ENCODE measurements at places on chromosomes 13 and 19.
A peak's percentile ranks its signal among the peaks of the same experiment; 100 is the strongest.

DNA sequence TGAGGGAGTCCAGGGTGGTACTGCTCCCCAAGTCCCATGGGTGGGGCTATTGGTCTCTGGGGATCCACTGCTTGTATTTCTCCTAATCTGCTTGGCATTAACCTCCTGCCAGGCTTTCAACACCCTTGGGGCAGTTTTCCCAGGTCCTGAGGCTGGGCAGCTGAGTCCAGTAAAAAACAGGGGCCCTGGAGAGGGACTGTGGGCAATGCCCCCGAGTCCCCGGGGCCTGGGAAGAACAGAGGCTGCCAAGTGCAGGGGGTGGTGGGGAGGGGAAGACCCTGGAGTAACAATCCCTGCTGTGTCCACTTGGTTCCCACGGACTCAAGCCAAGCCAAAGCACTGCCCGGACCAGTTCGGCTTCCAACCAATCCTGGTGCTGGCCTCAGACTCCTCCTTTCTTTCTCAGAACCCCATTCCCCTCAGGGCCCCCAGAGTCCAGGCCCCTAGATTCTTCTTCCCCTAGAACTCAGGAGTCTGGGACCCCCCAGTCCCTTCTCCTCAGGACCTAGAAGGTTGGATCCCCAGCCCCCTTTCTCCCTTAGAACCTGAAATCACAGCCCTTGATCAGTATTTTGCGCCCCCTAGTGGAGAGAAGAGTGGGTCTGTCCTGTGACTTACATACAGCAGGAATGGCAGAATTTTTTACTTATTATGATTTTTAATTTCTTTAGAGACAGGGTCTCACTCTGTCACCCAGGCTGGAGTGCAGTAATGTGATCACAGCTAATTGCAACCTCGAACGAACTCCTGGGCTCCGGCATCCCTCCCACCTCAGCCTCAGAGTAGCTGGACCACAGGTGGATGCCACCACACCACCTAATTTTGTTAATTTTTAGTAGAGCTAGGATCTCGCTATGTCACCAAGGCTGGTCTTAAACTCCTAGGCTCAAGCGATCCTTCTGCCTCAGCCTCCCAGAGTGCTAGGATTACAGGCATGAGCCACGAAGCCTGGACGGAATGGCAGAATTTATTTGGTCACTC lies 3.7 kb upstream of the CLPTM1 start:
- DNase-seq = peak; percentile 26

DNA sequence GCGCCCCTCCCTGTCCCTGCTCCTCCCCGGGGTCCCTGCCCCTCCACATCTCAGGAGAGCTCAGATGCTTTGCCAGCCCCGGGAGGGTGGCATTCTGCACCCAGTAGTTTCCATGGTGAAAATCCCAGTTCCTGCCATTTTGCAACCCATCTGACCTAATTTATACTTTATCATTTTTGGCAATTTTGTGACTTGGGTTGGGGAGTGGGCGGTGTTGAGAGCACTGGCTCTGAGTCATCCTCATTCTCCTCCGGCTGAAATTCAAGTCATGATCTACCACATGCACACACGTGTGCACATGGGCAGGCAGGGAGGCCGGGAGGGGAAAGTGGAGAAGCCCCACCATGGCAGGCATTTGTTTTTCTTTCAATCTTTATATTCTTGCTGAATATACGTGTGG lies 208.6 kb downstream of the URI1 start:
- no peak for DNase-seq

DNA sequence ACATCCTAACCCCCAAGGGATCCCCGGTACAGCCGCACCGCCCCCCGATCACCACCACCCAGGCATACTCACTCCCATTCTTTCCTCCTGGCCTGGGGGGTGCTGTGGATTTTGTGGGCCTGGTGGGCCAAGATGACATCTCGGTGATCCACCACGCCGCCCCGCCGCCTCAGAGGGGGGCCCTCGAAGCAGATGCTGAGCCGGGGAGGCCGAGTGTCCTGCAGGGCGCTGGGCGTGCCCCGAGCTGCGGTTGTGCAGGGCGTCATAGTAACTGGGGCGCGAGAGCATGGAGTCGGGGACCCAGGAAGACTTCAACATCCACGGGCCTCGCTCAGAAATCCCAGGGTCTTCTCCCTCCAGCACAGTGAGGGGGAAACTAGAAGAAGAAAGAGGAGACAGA lies 93.4 kb upstream of the CACNA1A start:
- DNase-seq = no peak

- no peak for DNase-seq
These were observed 248.8 kb downstream of the DACH1 start for GRCh38 chr13:71618159-71618558.

DNA sequence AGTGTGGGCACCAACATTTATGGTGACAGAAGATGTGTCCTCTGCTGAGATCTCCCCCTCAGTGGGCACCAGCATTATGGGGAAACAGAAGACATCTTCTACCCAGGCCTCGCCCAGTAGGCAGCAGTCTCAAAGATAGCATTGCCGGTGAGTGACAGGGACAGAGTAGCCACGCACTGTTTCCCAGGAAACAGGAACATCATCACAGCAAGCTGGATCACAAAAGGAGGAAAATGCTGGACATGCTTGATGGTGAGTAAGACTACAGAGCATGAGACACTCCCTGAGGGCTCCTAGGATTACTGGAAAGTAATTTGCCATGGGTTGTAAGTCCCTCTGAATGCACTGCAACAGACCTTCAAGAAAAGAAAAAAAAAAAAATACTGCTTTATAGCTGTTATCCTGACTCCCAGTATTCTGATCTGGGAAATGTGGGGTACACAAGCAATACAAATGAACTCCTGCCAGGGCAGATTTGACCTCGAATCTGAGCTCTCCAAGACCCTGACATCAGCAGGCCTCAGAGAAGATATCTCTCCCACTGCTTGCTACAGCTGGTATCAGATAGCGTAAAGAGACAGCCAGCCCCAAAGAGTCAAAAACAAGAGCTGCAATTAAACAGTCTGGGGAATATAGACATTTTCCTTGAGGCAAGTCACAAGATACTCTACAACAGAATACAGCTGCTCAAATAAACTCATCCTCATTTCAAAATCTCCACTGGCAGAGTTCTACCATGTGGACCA lies 180.4 kb downstream of the RBM26 start:
- DNase-seq = no peak

GRCh38 chr19:44955505-44956439 lies 592 bp downstream of the CLPTM1 start:
- no peak for DNase-seq

DNA sequence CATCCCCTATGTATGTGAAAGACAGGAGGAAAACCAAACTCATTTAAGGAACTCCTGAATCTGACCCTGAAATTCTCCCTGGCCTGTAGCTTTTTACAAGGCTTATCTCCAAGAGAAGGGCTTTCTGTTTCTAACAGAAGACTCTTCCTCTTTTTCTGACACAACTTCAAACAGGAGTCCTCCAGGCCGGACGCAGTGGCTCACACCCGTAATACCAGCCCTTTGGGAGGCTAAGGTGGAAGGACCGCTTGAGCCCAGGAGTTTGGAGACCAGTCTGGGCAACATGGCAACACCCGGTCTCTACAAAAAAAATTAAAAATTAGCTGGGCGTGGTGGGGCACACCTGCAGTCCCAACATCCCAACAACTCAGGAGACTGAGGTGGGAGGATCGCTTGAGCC lies 41.9 kb downstream of the CARS2 start:
- DNase-seq = no peak

- peak; percentile 68 for DNase-seq
These were observed at the start of gene CUL4A for GRCh38 chr13:113209336-113209758. Gene CUL4A, plus strand, starts transcription at chr13:113209613. Its CDS starts 15 bp downstream, at chr13:113209628.

DNA sequence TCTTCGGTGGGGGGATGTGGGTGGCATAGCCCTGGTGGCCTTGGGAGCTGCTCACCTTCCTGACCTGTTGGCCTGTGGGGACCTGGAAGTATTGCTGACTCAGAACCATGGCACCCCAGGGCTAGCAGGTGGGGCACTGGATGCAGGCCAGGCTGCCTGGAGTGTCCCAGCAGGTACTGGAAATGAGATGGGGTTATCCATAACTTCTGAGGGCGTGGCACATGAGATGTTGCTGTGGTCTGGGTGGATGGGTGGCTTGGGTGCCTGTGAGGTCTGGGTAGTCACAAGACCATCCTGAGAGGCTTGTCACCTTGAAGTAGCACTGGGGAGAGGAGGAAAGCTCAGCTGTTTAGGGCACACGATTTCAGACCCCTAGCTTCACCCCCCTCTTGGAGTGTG lies 636 bp upstream of the RNF225 start:
- DNase-seq = no peak

DNA sequence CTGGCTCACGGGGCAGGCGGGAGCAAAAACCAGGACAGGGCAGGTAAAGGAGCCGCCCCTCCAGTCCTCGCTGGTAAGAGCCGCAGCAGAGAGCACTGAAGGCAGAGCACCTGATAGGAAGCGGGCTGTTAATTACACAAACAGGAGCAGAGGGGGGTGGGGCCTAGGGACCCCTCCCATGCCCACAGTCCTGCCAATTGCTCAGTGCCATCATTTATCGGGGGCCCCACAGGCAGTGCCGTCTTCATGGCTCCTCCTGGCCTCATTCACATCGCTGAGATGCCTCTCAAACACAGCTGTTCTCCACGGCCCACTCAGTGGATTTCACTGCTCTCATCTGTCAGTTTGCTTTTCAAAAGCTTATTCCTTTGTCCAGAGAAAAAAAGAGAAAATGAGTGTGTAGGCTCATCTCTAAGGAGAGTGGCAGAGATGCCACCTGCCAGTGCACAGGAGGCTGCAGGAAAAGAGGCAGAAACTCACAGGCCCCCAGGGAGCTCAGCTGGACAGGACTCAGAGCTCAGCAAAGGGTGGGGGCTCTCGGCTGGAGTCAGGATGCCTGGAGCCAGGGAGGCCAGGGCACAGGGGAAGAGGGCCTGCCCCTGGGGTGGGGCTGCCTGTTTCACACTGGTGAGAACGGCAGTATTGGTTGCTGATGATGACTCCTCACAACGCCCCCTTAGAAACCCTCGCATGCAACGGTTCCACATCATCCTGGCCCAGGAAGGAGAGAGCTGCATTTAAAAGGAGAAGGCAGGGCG lies 174.6 kb downstream of the COL4A1 start:
- peak; percentile 80 for DNase-seq

GRCh38 chr13:108925070-108925469 lies 295.7 kb downstream of the MYO16 start:
- no peak for DNase-seq

- no peak for DNase-seq
These were observed 175.2 kb downstream of the ENOX1 start for GRCh38 chr13:43611281-43612273.

DNA sequence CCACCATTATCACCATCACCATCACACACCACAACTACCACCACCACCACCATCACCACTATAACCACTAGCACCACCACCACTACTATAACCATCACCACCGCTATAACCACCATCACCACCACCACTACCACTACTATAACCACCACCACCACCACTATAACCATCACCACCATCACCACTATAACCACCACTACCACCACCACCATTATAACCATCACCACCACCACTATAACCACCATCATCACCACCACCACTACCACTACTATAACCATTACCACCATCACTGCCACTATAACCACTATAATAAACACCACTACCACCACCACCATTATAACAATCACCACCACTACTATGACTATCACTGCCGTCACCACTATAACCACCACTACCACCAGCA lies 173.2 kb downstream of the DCLK1 start:
- no peak for DNase-seq

- no peak for DNase-seq
These were observed 40.6 kb downstream of the FBN3 start for GRCh38 chr19:8108560-8109445.

GRCh38 chr13:35198613-35199200 lies 256.6 kb downstream of the NBEA start:
- DNase-seq = no peak

DNA sequence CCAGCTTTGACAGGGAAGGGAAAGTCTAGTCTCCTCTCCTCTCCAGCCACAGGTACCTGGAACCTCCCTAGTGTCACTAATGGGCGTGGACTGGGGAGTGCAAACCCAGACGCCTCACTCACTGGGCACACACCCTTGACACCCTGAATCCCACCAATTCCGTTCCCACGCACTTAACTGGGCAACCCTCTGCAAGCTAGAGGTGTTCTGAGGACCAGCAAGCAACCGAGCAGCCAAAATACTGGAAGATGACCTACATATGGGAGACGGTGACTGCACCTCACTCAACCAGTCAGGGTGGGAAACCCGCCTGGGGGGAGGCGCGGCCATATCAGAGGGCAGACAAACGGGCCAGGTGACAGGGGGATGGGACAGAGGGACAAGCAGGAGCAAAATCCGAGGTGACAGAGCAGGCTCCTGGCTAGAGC lies 991 bp downstream of the ABHD17A start:
- DNase-seq = no peak

- DNase-seq = no peak
These were observed 16.8 kb downstream of the TEX29 start for GRCh38 chr13:111337206-111337605.

DNA sequence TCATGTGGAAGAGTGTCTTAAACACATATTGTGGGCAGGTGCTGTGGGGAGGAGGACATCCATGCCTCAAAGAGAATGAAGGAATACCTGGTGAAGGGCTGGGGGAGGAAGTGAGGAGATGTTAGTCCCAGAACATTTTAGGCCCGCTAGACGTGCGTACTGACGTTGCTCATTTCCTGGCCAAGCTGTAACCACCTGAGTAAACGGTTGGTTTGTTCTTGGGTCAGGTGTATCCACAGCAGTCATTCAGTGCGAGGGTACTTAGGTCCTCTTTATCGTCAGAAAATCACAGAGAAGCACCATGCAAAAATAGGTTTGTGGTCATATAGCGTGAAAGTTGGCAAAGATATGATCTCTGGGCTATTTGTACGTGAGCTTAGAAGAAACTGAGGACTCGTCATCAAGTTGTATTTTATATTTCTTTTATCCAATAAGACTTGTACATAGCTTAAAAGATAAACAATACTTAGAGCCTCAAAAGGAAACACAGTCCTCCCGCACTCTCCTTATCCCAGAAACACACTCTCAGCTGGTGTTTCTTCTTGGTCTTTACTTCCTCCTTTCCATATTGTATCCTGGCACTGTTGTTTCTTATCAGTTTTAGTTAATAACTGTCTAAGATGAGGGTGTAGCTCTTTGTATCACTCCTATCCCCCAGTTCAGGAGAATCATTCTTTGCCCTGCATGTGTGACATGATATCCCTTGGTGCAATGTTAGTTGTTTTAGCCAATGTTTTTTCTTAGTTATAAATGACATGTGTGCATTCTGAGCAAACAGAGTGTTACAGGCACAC lies 52.0 kb downstream of the ARHGEF7 start:
- DNase-seq = no peak

GRCh38 chr13:110874508-110874960 lies 40.3 kb downstream of the ANKRD10 start:
- peak; percentile 59 for DNase-seq
